ENCODE measurements at places on chromosomes 16 and 17. TPM values are rescaled to one million over a fixed set of nuclear protein-coding genes. Genes with fewer than 3 reads are reported as not detected.

The TLCD2 gene
- 1.4 TPM for total RNA-seq

The TMEM98 gene
- total RNA-seq = 138 TPM

The HCRT gene
- not detected for total RNA-seq

The PPM1E gene
- under 0.01 TPM for total RNA-seq

The NPW gene
- 1.3 TPM for total RNA-seq

Measured in dermis microvascular lymphatic vessel endothelial cell (primary cell).